T-helper 9 cell (primary cell): ENCODE measurements at places on chromosomes 13 and 19.
A peak's percentile ranks its signal among the peaks of the same experiment; 100 is the strongest.

DNA sequence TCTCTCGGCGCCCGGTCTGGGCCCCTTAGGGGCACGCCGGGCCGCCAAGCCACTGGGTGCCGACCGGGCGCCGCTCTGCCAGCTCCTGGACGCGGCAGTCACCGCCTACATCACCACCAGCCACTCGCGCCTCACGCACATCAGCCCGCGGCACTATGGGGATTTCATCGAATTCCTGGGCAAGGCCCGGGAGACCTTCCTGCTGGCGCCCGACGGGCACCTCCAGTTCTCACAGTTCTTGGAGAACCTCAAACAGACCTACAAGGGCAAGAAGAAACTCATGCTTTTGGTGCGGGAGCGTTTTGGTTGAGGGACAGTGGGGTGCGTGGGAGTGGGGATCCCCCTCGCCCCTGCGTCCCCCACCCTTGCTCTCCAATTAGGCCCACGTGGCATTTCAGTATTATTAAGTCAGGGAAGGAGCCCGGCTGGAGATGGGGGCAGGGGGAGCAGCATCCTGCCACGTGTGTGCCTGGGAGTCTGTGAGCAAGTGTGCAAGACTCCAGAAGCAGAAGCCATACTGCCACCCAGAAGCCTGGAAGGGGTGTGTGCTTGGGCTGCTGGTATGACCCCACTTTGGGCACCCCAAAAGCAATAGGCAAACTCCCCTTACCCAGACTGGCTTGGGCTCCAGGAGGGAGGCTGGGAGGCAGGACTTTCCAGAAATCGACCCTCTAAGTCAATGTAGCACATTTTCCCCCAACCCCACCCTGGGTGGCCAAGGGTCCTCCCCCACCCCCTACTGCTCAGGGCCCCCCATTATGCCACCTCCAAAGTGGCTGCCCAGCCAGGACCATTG, 35.7 kb downstream of the ZSWIM4 start:
- no peak for DNase-seq

- no peak for DNase-seq
Measured at GRCh38 chr19:34189917-34190425, 17.7 kb downstream of the LSM14A start.

GRCh38 chr19:2949939-2950285, 5.1 kb upstream of the ZNF77 start:
- DNase-seq = no peak

DNA sequence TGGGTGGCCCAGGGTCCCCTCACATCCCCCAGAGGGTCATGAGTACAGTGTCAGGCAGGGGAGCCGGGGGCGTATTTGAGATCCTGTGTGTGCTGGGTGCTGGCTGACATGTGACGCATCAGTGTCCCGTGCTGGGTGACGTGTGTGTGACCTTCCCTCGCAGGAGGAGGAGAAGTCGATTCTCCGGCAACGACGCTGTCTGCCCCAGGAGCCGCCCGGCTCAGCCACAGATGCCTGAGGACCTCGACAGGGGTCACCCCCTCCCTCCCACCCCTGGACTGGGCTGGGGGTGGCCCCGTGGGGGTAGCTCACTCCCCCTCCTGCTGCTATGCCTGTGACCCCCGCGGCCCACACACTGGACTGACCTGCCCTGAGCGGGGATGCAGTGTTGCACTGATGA, 25.8 kb downstream of the PNPLA6 start:
- no peak for DNase-seq

- no peak for DNase-seq
Measured at GRCh38 chr13:47457626-47458025, 543.4 kb downstream of the SUCLA2 start.

- no peak for DNase-seq
Measured at GRCh38 chr13:30832845-30833332, 73.2 kb upstream of the MEDAG start.

GRCh38 chr19:18437491-18438330, at the start of gene ISYNA1:
Gene ISYNA1, minus strand, starts transcription at chr19:18438133. Its CDS starts 154 bp downstream, at chr19:18437979.
- DNase-seq = peak; percentile 54

DNA sequence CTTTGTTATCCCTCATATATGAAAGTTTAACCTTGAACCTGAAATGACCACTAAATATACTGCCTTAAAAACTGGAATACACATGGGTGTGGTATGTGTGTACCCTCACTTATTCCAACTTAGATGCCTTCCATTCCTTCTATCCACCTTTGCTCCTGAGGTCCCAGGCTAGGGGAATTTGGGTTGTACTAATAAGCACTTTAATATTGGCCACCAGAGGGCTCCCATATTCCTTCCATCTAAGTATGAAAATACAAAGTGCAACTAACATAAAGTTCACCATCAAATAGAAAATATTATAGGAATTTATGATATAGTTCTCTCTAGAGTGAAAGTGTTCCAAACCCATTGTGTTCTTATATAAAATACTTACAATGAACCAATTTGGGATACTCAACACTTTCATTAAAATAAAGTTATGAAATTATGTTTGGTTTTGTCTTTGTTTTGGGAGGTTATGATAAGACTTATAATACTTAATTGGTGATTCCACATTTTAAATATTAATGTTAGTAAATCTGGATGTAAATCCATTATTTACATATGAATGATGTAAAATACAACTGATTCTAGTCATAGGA, 62.3 kb downstream of the ITGBL1 start:
- DNase-seq = no peak

- DNase-seq = no peak
Measured at GRCh38 chr19:6532244-6532999, 1.6 kb downstream of the TNFSF9 start.

DNA sequence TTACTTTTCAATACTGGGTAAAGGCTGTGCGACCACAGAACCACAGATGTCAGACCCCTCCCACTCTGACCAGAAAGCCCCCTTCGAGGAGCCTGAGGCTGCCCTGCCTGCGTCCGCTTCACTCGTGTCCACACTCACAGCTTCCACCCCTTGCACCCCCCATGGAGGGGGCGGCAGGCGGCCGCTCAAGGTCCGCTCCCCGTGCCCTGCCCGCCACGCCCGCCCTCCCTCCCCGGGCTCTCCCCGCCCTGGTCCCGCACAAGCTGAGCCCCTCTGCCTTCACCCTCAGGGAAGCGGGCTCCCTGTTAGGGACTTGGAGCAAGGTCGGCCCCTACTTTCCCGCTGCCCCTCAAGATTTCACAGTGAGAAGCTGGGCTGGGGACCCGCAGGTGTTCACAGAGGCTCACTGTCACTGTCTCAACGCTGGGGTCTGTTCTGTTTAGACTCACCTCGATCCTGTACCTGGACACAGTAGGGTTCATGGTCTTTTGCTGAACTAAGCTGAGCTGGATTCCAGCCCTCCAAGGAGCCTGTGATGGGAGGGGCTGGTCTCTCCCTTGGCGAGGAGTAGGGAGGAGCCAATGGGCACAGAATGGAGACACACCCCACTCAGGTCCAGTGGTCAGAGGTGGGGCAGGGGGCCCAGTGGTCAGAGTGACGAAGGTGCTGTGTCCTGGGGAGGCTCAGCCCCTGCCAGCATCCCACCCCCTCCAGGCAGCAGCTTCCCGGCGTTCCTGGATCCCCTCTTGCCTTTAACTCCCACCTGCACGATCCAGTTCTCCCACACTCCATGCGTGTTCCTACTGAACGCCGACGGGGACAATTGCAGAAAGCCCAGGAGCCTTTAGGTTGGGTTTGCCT, 69.5 kb downstream of the SPACA7 start:
- DNase-seq = no peak

- DNase-seq = no peak
Measured at GRCh38 chr13:112144616-112145550, 77.9 kb downstream of the SOX1 start.

GRCh38 chr13:46480131-46480530, 72.8 kb upstream of the LRCH1 start:
- no peak for DNase-seq

GRCh38 chr13:59016250-59016649, 1147.5 kb downstream of the DIAPH3 start:
- no peak for DNase-seq

GRCh38 chr13:100545684-100546061, 42.9 kb downstream of the GGACT start:
- no peak for DNase-seq

DNA sequence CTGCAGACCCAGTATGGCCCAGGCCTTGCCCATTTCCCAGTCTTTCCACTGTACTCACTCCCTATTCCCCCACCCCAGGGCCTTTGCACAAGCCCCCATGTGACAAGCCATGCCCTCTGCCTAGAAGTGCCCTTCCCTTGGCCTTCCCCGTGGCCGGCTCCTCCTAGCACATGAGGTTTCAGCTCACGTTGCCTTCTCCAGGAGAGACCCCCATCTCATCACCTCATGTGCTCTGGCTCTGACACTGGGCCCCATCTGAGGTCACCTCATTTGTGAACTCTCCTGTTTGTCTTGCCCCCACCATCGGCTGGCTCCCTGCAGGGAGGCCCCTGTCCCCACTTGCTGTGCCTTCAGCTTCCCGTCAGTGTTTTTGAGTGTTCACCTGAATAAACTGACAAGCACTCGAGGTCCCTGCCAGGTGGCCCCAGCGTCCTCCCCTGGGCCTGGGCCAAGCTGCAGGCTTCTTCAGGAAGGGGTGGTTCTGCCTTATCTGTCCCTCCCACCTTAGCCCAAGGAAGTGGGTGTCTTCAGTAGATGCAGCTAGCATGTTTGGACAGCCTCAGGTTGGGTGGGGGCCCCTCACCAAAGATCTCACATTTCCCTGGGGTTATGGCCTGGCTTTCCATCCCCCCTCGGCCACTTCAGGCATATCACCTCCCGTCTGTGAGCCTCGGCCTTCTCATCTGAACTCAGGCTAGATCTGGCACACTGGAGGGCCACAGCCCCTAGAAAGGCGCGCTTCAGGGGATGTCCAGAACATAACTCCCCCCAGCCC, 3.8 kb upstream of the SLC25A42 start:
- DNase-seq = no peak

DNA sequence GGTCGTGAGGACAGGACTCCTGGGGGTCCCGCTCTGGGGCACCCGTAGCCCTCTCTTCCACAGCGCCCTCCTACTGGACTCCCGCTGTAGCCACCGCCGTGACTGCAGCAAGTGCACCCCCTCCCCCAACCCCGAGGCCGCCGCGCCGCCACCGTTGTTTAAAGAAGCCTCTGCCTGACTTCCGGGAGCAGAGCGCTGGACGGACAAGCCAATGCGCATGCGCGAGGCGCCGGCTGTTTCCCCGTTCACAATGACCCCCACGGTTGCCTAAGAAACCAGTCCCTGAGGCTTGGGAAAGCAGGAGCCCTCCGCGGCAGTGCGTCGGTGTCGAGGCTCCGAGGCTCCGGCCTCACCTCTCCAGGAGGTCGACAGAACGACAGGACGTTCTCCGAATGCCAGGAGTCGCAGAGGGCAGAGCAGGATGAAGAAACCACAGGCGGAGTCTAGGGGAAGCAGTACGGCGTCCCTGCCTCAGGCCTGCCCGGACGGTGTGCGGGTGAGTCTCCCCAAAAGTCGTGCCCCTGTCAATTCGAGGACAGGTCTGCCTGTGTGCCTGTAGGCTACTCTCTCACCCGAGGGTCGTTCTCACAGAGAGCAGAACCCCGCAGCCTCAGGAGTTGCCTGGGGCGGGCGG, 70.5 kb upstream of the ZNF420 start:
- peak; percentile 19 for DNase-seq

DNA sequence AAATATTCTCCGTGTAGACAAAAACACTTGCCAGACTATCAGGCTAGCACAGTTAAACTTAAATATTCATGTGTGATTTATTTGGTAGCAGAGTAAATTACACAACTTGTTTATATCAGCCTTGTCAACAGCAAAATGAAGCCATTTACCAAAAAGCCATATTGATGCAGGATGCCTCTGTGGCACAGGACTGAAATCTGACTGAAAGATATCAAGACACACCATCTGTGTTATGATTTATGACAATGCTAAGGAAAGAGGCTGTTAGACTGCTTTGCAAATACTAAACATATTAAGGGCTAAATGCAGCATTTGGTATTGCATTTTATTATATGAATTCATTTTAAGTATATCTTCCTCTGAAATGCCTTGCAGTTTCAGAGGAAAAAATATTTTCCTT, 44.8 kb upstream of the FNDC3A start:
- DNase-seq = no peak

GRCh38 chr19:27935669-27936068, 1277.3 kb downstream of the UQCRFS1 start:
- no peak for DNase-seq

GRCh38 chr13:27106144-27106543, 65.5 kb downstream of the USP12 start:
- no peak for DNase-seq

DNA sequence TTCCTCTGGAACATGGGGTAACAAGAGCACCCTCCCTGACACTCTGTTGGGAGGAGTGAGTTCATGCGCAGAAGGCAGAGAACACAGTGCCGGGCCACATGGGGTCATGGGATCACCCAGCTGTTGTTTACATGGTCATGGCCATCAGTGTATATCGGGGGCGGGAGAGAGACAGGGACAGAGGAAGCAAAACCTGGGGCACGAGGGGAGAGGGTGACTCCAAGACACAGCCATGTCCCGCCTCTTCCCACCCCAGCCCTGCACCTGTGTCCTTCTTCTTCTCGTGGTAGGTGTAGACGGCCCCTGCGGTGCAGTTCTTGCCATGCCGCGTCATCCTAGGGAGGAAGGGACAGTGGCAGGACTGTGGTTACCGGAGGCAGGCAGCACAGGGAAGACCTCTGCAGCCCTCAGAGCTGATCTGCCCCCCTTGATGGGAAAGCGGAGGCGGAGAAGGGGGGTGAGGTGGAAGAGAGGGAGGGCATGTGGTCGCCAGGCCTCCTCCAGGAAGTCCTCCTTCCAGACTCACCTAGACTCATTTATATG, 19.9 kb downstream of the NOSIP start:
- DNase-seq = peak; percentile 35

DNA sequence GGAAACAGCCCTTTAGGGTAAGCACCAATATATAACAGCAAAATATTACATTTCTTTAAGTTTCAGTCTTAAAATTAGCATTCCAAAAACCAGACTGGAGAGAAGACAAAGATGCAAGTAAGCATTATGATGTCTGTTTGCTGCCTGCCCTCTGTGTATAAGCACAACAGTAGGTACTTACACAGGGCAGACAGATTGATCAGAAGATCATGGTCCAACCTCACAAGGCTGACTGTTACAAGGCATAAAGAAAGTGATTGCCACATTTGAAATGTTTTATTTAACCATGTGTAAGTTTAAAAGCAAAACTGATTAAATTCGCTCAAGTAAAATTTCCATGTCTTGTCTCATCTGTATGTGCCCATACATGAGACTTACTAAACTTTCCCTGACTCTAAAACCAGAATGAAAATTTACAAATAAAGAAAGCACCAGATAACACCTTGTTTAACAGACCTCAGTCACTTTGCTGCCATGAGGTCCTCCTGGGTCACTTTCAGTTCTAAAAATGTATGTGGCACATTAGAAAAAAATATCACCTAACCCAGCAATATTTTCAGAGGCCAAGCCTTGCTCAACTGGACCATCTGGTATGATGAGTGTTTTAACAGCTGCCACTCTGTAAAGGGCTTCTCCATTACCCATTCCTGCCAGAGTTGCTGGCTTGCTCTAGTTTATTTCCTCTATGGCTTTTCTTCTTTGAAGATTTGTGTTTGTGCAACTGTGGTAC, 297.0 kb downstream of the RBM26 start:
- DNase-seq = no peak

GRCh38 chr19:21022996-21023395, 2.5 kb downstream of the ZNF430 start:
- DNase-seq = no peak

GRCh38 chr13:41060724-41061074, 610 bp upstream of the WBP4 start:
- peak; percentile 82 for DNase-seq

GRCh38 chr13:97280478-97280877, 58.3 kb downstream of the MBNL2 start:
- DNase-seq = no peak
